ENCODE measurements at places on chromosomes 7 and 10.

DNA sequence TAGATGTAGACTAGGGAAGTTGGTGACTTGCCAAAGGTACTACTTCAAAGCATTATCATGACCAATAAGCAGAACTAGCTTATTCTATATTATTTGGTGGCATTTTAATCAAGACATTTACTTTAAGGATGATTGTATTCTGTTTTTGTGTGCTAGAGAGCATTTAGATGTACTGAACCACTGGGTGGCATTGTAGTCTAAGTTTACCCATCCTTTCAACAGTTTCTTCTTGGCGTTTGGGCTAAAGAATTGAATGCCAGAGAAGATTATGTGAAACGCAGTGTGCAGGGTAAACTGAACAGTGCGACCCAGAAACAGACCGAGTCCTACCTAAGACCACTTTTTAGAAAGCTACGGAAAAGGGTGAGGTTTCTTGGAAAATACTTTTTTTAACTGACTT lies 26.8 kb downstream of the PRPF18 start:
- DNase-seq = no peak

- no peak for DNase-seq
Observed at GRCh38 chr10:33557313-33557712, 222.8 kb upstream of the NRP1 start.

- DNase-seq = no peak
Observed at GRCh38 chr7:42224391-42225003, 12.5 kb downstream of the GLI3 start.

DNA sequence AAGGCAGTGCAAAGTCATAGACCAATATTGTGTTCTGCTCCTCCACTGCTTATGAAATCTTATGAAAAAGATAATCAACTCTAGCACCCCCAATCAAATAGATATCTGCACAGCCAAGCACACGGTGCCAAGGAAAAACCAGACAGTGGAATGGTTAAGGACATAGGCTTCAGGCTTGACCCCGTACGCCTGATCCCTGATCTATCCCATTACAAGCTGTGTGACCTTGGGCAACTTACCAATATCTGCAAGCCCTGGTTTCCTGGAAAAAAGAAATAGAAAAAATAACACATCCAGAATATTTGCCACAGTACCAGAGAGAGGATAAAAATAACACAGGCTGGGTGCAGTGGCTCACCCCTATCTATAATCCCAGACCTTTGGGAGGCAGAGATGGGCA lies 56.9 kb downstream of the GRB10 start:
- DNase-seq = no peak

DNA sequence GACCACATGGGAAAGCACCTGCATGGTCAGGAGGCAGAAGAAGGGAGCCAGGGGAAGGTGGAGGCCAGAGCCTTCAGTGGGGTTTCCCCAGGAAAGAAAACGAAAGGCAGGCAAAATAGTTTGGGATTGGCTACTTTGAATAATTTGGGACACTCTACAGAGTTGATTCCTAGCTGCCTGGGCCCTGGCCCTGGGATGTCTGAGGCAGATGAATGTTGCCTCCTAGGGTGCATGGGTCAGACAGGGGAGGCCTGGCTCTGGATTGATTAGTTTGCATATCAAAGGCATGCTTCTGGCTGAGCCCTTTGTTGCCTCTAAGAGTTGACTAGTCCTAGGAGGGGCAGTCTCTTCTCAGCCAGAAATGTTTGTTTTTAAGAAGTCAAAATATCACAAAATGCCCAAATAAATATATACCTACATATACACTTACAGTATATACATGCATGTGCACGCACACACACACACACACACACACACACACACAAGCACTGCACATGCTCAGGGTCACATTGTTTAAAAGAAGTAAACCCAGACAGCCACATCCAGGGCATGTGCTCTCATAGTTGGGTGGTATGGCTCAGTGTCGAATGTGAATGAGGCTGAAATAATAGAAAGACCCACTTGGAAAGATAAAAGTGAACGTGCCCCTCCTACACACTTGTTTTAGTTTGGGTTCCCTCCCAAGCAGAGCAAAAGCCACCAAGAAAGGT lies 184.2 kb downstream of the GPAM start:
- no peak for DNase-seq

All from activated CD4-positive, alpha-beta T cell treated with anti-CD3 and anti-CD28 coated beads, Interleukin-10, Interleukin-2, amounts not matched to agents 100 ng/mL and 50 ng/mL, durations not matched to agents 16 hours and 8 hours (primary cell).